Esophagus squamous epithelium (tissue), 5 donors: ENCODE measurements at places on chromosomes 13 and 19. TPM values are rescaled to one million over a fixed set of nuclear protein-coding genes. Genes with fewer than 3 reads are reported as not detected.

DNA sequence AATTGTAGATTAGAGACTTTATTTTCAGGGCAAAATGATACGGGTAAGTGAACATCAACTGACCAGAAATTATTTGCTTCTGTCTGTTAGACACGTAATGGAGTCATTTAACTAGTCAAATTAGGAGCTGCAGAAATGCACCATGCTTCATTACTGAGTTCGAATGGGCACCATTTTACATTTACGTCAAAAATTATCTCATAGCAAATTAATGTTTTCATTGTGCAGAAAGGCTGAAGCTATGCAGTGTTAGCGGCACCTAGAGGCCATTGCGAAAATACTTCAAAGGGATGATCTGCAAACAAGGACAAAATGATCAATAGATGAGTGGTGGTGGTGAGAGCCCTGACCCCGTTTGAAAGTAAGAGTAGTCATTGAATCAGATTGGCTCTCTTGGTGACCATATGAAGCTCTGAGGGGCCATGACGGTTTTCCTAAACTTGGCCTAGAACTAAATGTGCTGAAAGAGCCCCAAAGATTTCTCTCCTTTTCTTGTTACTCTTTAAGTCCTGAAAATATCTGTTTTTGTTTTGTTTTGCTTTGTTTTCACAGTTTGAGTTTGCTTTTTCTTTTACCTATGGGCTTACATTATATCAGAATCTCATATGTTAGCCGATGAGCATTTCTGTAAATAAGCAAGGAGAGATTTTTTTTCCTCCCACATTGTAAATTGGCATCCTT is 277.9 kb downstream of the ZNF536 start:
- H3K4me3 ChIP-seq, result no peak overlapping the region
- no peaks in the 10 kb centered on the region for H3K4me1 ChIP-seq
- H3K36me3 ChIP-seq, result no peaks in the 10 kb centered on the region
- no peaks in the 10 kb centered on the region for H3K27me3 ChIP-seq

DNA sequence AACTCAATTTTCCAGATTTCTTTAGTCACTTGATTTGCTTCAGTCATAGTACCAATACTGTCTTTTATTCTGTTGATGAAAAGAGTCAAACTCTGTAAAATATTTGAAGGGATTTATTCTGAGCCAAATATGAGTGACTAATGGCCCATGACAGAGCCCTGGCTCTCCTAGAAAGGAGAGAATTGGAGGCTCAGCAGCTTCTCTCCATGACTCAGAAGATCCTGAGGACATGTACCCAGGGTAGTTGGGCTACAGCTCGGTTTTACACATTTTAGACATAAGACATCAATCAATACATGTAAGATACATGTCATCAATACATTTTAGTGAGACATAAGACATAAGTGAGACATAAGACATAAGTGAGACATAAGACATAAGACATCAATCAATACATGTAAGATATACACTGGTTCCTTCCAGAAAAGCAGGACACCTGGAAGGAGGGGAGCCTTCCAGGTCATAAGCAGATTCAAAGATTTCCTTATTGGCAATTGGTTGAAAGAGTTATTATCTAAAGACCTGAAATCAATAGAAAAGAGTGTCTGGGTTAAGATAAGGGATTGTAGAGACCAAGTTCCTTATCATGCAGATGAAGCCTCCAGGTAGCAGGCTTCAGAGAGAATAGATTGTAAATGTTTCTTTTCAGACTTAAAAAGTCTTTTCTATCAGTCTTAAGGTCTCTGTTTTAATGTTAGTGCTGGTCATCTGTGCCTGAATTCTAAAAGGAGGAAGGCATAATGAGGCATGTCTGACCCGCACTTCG is 179.8 kb upstream of the RFC3 start:
- H3K27me3 ChIP-seq, result no peaks in the 10 kb centered on the region
- peak overlapping the region; percentile 74 for H3K27ac ChIP-seq
- H3K4me3 ChIP-seq, result no peak overlapping the region
- no peak for DNase-seq

- no peak overlapping the region for H3K4me3 ChIP-seq
- no peak for DNase-seq
These were observed 13.0 kb downstream of the SAMD4B start for GRCh38 chr19:39355253-39355652.

LSR gene
- total RNA-seq, result 62.7 TPM

NKG7 gene
- 2.2 TPM for total RNA-seq

ZNF699 gene
- 4.4 TPM for total RNA-seq

GRCh38 chr19:16571283-16571682 is 932 bp downstream of the SLC35E1 start:
- DNase-seq, result no peak
- H3K27me3 ChIP-seq, result no peaks in the 10 kb centered on the region

GRCh38 chr19:4044990-4045465 is 21.7 kb downstream of the ZBTB7A start:
- H3K4me1 ChIP-seq, result peaks cover 68% of the 10 kb centered on the region
- no peak overlapping the region for H3K27ac ChIP-seq
- DNase-seq, result no peak
- H3K4me3 ChIP-seq, result no peak overlapping the region

- no peak overlapping the region for H3K4me3 ChIP-seq
- no peaks in the 10 kb centered on the region for H3K36me3 ChIP-seq
- H3K27me3 ChIP-seq, result no peaks in the 10 kb centered on the region
- no peak overlapping the region for H3K27ac ChIP-seq
- H3K4me1 ChIP-seq, result peaks cover 3% of the 10 kb centered on the region
These were observed 43.8 kb downstream of the SPTBN4 start for GRCh38 chr19:40510526-40511115.

ZNF540 gene
- total RNA-seq, result 0.44 TPM

TMEM150B gene
- not detected for total RNA-seq

DNA sequence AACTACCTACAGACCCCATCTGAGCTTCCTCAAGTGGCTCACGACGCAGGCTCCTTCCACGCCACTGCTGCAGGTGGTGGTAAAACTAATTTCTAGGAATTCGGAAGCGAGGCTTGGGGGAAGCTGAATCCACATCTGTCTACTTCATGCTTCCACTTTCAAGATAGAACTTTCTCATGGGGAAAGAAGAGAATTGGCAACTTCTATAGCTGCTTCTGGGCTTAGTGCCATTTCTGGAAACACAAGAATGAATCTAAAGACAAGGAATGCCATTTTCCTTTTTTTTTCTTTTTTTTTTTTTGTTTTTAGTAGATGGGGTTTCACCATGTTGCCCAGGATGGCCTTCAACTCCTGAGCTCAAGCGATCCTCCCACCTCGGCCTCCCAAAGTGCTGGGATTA is 2.8 kb upstream of the NLRP12 start:
- H3K27ac ChIP-seq, result no peak overlapping the region
- no peaks in the 10 kb centered on the region for H3K4me1 ChIP-seq
- no peak for DNase-seq
- no peaks in the 10 kb centered on the region for H3K27me3 ChIP-seq
- H3K4me3 ChIP-seq, result no peak overlapping the region

- peaks cover 33% of the 10 kb centered on the region for H3K4me1 ChIP-seq
- peak overlapping the region; percentile 85 for H3K27ac ChIP-seq
- no peaks in the 10 kb centered on the region for H3K27me3 ChIP-seq
- no peak for DNase-seq
- no peaks in the 10 kb centered on the region for H3K36me3 ChIP-seq
These were observed 805 bp downstream of the TMEM205 start for GRCh38 chr19:11345122-11345803.

DNA sequence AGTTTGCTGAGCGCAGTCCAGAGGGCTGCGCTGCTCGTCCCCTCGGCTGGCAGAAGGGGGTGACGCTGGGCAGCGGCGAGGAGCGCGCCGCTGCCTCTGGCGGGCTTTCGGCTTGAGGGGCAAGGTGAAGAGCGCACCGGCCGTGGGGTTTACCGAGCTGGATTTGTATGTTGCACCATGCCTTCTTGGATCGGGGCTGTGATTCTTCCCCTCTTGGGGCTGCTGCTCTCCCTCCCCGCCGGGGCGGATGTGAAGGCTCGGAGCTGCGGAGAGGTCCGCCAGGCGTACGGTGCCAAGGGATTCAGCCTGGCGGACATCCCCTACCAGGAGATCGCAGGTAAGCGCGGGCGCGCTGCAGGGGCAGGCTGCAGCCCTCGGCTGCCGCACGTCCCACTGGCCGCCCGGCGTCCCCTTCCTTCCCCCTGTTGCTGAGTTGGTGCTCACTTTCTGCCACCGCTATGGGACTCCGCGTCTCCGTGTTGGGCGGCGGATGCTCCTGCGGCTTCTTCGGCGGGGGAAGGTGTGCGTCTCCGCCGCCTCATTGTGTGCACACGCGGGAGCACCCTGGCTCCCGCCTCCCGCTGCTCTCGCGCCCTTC is 772 bp downstream of the GPC6 start:
- H3K4me3 ChIP-seq, result peak overlapping the region; percentile 69
- peak overlapping the region; percentile 84 for H3K27ac ChIP-seq
- no peaks in the 10 kb centered on the region for H3K36me3 ChIP-seq
- no peaks in the 10 kb centered on the region for H3K27me3 ChIP-seq

DNA sequence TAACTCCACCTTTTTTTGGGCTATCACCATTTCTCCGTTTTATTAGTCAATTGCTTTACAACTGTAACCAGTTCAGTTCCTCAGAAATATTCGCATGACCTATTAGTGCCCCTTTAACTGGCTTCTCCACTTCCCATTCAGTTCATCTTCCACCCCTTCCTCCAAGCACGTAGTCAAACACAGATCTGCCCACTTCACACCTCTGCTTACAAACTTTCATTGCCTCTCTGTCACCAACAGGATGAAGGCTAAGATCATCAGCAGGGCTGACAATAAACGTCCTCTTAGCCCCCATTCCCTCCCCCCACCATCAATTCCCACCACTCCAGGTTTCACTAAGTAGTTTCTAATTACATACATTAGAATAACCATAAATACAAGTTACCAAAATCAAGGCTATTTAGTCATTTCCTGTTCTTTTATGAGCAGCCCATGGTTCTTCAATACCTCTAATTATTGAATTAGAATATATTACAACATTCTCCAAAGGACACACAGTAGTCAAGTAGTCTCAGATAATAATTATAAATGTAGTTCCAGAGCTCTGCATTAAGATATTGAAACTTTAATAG is 95.7 kb downstream of the SPRY2 start:
- H3K27me3 ChIP-seq, result no peaks in the 10 kb centered on the region
- no peak overlapping the region for H3K4me3 ChIP-seq
- no peak overlapping the region for H3K27ac ChIP-seq
- no peak for DNase-seq
- H3K4me1 ChIP-seq, result no peaks in the 10 kb centered on the region

GRCh38 chr13:100300708-100301107 is 211.8 kb downstream of the PCCA start:
- no peak overlapping the region for H3K27ac ChIP-seq
- H3K4me1 ChIP-seq, result no peaks in the 10 kb centered on the region
- no peak overlapping the region for H3K4me3 ChIP-seq
- no peaks in the 10 kb centered on the region for H3K27me3 ChIP-seq
- no peaks in the 10 kb centered on the region for H3K36me3 ChIP-seq

PKN1 gene
- total RNA-seq, result 6.1 TPM

- peak; percentile 1 for DNase-seq
- no peaks in the 10 kb centered on the region for H3K36me3 ChIP-seq
- H3K27ac ChIP-seq, result no peak overlapping the region
These were observed 30.7 kb downstream of the HTR2A start for GRCh38 chr13:46866150-46866549.

DNAAF3 gene
- total RNA-seq, result 1.7 TPM

DNA sequence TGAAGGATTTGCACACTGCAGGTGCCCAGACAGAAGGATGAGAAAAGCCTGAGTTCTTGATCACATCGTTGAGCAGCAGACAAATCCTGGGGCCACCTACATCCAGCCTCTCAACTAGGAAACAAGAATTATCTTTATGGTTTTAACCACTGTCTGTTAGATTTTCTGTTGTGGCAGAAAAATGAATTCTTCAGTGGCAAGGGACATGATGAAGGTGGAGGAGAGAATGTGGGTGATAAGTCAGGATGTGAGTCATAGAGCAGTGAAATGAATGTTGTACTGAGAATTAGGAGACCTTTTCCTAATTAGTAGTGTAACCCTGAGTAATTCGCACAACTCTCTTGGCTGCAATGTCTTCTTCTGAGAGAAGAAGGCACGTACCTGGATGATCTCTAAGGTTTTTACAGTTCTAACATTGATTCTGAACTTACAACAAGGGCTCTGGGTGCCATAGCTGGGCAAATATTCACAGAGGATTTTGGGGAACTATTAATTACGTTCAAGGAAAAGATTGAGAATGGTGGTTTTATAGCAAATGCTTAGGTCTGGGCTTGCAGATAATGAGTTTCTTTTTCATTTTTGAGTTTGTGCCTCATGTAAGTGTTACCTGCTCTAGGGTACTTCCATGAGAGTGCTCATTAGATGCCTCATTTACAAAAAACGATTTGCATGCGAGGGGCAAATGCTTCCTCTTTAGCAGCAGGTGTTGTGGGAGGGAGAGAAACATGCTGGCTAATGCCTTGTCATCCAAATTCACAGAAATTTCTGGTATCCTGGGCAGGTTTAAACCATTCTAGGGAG is 111.0 kb upstream of the KL start:
- no peaks in the 10 kb centered on the region for H3K36me3 ChIP-seq
- H3K27ac ChIP-seq, result no peak overlapping the region
- no peak overlapping the region for H3K4me3 ChIP-seq
- peaks cover 32% of the 10 kb centered on the region for H3K4me1 ChIP-seq
- no peak for DNase-seq

C19orf67 gene
- total RNA-seq, result not detected

GRCh38 chr13:49608651-49609331 is 19.5 kb upstream of the ARL11 start:
- no peak overlapping the region for H3K27ac ChIP-seq
- H3K4me3 ChIP-seq, result no peak overlapping the region
- no peaks in the 10 kb centered on the region for H3K27me3 ChIP-seq

DNA sequence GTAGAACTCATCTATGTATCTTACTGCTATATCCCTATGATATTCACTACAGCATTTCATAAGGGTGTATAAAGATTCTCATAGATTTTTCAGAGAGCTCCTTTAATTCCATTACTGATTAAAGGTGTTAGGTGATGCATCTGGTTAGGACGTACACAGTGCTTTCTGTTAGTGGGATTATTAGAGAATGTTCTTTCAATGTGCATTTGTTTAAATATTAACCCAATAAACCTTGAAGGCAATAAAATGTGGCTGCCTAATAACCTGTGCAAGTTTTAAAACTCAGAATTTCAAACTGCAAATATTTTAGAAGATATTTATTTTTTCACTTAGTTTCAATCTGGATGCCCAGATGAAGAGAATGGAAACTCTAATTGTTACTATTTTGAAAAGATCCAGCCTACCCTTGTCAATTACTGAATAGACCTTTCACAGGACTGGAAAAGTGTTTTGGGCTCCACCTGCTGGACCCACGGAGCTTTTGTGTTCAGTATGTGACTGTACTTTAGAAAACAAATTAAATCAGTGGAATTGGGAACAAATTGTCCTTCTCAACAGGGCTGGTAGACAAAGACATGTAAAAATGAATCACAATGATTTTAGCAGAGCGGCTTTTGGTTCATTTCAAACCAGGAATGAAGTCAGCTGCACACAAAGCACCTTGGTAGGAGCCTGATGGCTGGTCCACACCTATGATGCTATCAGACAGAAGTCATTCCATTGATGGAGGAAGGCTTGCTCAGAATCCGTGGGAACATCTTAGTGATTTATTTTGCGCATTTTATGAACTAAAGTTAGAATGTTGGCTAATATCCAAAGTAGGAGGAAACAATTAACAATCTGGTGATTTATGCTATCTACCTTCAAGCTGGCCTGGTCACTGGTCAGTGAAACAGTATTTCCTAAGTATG is 89.4 kb upstream of the RAP2A start:
- no peaks in the 10 kb centered on the region for H3K27me3 ChIP-seq
- peaks cover 51% of the 10 kb centered on the region for H3K4me1 ChIP-seq
- DNase-seq, result no peak
- no peak overlapping the region for H3K4me3 ChIP-seq
- H3K27ac ChIP-seq, result peak overlapping the region; percentile 62
